Gastrocnemius medialis (tissue), 4 donors: ENCODE measurements at places on chromosomes 13 and 19. TPM values are rescaled to one million over a fixed set of nuclear protein-coding genes. Genes with fewer than 3 reads are reported as not detected.

The SLC7A1 gene
- total RNA-seq, result 3.1 TPM

The SYNGR4 gene
- not detected for total RNA-seq

DNA sequence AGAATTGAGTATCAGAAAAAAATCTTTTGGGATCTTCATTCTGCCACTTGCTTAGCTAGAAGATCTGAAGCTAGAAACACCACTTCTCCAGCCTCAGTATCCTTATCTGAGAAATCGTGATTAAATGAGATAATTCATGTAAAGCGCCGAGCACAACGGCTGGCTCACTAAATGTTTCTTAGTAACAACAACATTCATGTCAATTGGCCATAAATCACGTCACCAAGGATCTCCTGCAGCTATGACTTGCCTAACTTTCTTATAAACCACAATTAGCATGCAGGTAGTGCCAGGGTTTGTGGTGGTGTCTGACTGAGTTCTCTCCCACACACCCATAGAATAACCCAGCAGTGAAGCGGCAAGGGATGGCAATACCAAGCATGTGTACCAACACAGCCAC lies 501.3 kb downstream of the EFNB2 start:
- DNase-seq, result no peak

GRCh38 chr13:28714651-28715050 lies 4.1 kb downstream of the SLC46A3 start:
- no peak for DNase-seq

DNA sequence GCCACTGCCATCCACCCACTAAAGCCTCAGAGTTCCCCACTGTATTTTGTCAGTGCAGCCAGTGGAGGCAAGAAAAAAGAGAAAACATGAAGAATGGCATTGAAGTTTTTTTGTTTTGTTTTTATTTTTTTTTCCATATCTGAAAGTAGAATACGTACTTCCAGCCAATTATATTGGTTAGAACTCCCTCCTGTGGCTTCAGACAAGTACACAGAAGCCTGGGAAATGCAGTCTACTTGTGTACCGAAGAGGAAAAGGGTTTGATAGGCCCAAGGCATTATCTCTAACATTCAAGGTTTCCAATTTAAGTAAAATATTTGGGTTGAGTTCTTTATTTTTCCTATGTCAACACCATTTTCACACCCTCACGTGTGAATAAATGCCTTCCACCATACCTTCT lies 696.2 kb upstream of the GPC6 start:
- no peak for DNase-seq

DNA sequence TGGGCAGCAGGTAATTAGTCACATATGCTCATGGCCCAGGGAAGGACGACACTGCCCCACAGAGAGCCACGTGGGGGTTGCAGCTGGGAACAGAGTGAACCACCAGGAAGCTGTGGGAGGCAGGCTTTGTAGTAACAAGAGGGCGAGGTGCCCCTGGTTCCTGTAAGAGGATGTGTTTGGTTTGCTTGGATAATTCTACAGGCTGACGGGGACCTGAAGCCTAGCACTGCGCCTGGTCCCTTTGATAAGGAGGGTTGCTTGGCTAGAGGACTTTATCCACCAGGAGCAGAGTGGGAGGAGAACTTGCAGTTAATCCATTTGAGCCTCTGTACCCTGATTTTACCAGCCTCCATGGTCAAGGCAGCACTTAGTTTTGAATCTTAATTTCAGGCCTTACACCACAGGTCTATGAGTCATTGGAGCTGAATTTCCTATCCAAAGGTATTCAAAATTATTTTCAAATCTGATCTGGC lies 67.4 kb upstream of the CLDN10 start:
- DNase-seq, result no peak
